Stimulated activated CD4-positive, alpha-beta T cell treated with anti-CD3 and anti-CD28 coated beads, TNF-alpha, amount 100 ng/mL, for 48 hours (primary cell): ENCODE measurements at places on chromosomes 2 and 18.

DNA sequence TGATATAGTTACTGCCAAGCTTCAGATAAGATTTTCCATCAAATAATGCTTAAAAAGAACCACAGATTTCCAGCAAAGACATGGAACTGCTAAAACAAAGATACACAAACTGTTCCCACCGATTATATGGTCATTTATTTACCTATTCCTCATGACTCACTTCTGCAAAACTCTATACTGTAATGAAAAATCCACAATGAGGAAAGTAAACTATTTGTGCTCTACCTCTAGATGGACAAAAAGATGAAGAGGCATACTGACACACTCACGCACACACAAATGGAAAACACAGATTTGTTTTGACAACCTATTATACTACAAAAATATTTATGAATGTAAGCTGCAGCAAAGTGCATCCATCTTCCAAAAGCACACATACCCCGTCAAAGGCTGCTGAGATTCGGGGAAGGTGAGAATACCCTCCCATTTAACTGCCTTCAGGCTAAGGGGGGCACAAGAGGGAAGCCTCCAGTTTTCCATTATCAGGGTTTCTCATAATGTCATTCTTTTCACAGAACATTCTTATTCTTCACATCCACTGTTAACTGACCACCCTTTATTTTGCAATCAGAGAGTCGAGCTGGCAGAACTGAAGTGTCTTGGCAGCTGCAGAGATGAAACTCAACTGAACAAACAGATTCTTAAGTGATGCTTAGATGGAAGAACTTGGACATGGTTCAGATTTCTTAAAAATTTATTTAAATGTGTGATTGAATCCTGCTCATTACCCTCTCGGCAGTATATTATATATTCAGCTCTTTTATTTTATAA lies 115.9 kb upstream of the TANK start:
- DNase-seq, result no peak

DNA sequence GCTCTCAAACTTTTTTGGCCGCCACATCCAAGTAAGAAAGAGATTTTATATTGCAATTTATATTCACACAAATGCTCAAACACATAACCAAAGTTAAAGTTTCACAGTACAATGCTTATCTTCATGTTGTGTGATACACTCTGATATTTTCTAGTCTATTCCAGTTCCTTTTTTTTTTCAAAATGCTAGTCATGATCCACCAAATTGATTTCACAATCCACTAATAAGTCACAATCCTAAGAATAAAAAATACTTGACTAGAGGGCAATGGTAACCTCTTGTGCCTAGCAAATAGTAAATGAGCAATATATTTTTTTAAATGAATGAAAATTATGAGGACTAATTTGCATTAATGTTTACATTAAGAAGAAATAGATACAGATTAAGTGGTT lies 5.8 kb upstream of the PTPN4 start:
- no peak for DNase-seq

DNA sequence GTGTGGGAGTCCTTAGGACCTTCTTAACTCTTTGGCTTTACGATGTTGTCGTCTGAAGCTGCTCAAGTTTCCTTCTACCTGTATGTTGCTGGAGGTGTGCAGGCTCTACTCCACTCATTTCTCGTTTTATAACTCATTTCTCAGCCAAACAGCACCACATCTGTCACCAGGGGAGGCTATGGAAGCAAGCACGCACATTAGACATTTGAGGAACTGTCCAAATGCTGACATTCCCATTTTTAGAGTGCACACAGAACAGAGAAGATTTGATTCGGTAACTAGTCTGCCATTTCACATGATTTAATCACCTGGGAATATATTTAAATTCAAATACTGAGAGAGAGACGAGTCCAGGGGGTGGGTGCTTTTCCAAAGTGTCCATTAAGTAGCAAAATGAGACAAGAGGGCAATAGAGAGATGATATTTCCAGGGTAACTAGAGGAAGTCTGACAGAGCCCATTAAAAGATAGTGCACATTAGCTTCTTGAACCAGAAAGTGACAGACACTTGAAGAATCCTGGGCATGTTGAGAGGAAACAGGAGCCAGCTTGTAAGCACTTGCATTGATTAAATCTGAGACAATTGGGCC lies 793.3 kb downstream of the TDRD15 start:
- no peak for DNase-seq

- DNase-seq, result no peak
Observed at GRCh38 chr18:10936176-10937053, 213.0 kb downstream of the PIEZO2 start.

GRCh38 chr2:196980473-196980872 lies 54.0 kb upstream of the PGAP1 start:
- no peak for DNase-seq

- DNase-seq, result no peak
Observed at GRCh38 chr2:205706769-205707381, 24.6 kb downstream of the NRP2 start.

DNA sequence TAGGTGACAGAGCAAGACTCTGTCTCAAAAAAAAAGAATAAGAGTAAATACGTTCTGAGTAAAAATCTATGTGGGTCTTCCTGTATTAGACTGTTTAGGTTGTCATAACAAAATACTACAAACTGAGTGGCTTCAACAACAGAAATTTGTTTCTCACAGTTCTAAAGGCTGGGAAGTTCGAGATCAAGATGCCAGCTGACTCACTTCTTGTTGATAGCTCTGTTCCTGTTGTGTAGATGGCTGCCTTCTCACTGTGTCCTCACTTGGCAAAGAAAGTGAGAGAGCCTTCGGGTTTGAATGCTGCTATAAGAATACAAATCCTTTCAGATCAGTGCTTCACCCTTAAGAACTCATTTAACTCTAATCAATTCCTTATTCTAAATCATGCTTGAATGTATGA lies 430.0 kb upstream of the VWC2L start:
- DNase-seq, result no peak

DNA sequence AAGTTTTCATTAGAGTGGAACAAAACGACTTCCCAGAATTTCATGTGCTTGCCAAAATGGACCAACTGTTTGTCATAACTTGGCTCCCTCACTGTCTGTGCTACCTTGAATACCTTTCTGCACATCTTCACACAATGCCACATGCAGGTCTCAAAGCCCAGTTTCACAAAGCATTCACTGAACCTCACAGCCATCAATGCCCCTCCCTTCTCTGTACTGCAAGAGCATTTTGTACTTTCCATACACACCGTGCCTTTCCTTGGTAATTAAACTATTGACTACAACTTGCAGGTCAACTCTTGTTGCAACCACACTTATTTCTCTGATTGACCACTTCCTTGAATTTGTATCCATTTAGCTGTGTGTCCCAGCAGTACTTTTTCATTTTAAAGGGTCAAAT lies 50.5 kb downstream of the PAX3 start:
- DNase-seq, result no peak

GRCh38 chr18:4455113-4455811 lies at the start of gene DLGAP1:
DLGAP1 (minus strand) TSS chr18:4455307.
- no peak for DNase-seq

GRCh38 chr2:206482123-206482522 lies 38.8 kb downstream of the ADAM23 start:
- no peak for DNase-seq

GRCh38 chr2:2890901-2891300 lies 486.7 kb downstream of the EIPR1 start:
- no peak for DNase-seq

DNA sequence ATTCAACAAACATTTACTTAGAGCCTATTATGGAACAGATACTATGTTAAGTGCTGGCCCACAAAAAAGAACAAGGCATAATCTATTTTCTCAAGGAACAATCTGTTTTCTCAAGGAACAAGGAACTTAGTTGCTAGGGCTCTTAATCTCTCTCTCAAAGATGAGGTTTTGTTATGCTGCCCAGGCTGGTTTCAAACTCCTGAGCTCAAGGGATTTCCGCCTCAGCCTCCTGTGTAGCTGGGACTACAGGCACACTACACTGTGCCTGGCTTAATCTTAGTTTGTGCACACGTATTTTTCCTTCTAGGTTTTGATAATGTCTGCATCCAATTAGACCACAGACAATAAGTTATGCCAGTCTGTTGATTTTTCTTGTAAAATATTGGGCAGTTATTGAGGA lies 89.5 kb downstream of the PTH2R start:
- no peak for DNase-seq

- no peak for DNase-seq
Observed at GRCh38 chr2:11466307-11467128, 557 bp upstream of the E2F6 start.

DNA sequence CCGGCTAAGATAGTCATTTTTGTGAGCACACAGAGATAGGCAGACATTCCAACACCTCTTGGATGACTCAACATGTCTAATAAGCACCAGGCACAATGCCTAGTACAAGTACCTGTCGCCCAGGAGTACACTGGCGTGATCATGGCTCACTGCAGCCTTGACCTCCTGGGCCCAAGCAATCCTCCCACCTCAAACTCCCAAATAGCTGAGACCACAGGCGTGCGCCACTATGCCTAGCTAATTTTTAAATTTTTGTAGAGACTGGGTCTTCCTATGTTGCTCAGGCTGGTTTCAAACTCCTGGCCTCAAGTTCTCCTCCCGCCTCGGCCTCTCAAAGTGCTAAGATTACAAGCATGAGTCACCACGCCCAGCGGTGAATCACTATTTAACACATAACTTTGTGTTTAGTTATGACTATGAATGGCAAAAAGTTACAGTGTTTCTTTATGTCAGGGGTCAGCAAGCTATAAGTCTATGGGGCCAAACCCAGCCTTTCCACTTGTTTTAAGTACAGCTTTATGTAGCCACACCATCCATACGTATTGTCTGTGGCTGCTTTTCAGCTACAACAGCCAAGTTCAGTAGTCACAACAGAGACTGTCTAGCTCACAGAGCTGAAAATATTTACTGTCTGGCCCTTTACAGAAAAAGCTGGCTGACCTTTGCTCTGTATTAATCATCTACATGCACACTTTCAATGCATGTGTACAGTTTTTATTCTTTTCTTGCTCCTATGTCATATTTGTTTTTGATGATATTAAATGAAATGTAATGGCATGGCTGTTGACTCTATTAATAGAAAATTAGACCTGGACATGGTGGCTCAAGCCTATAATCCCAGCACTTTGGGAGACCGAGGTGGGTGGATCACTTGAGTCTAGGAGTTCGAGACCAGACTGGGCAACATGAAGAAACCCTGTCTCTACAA lies 18.7 kb downstream of the ORC2 start:
- DNase-seq, result peak; percentile 63

DNA sequence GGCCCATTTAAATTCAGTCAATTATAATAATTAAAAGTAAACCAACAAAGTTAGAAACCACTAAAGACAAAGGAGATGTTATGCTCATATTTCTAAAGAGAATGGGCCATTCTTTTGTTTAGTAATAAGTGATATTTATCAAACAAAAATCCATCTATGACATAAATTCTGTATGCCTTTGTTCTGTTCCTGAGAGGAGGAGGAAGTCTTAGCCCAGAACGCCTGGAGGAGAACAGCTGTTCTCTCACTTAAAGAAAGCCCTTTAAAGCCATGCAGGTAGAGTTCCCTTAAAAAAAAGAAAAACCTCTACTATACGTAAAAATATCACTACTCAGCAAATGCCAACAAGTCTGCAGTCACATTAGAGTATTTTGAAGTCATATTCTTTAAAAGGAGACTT lies 15.5 kb downstream of the LAMA1 start:
- DNase-seq, result no peak

DNA sequence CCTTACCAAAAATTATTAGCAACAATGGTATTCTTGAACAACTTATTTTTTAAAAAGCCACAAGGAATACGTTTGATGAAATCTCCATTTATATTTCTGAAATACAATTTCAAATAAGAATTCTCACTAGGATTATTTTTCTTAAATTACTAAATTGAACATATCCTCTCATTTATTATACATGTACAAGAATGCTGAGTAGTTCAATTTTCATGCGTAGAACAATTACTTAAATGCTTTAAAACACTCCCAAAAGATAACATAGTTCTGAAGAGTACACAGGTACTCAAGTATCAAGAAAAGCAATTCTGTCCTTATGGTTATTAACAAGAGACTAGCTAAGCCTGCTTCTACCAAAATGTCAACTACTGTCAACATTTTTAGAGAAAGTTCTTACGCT lies 268.1 kb downstream of the ZNF385B start:
- no peak for DNase-seq

- DNase-seq, result no peak
Observed at GRCh38 chr2:29663268-29663667, 258.1 kb downstream of the ALK start.

- no peak for DNase-seq
Observed at GRCh38 chr2:189625636-189626035, 35.6 kb upstream of the ASNSD1 start.

- DNase-seq, result no peak
Observed at GRCh38 chr2:217861334-217861877, 141.4 kb downstream of the TNS1 start.

- no peak for DNase-seq
Observed at GRCh38 chr18:40046596-40046995, 1908.4 kb upstream of the PIK3C3 start.

GRCh38 chr2:48906633-48907032 lies 151.1 kb upstream of the LHCGR start:
- DNase-seq, result no peak

DNA sequence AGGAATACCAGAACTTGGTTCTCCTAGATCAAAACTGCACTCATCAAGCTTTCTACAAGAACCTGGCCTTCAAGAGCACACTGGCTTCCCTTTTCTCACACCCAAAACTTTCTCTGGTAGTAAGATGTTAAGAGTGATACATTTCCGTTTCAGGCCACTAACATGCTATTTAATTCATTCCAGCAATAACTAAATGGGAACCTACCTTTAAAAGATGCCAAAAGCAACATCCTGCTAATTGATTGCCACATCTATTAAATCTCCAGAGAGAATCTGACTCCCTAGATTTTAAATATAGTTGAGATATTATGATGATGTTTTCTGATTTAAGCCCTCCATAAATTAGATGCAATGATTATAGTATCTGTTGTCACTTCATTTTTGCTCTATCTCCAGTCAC lies 71.6 kb downstream of the KCTD18 start:
- DNase-seq, result no peak

DNA sequence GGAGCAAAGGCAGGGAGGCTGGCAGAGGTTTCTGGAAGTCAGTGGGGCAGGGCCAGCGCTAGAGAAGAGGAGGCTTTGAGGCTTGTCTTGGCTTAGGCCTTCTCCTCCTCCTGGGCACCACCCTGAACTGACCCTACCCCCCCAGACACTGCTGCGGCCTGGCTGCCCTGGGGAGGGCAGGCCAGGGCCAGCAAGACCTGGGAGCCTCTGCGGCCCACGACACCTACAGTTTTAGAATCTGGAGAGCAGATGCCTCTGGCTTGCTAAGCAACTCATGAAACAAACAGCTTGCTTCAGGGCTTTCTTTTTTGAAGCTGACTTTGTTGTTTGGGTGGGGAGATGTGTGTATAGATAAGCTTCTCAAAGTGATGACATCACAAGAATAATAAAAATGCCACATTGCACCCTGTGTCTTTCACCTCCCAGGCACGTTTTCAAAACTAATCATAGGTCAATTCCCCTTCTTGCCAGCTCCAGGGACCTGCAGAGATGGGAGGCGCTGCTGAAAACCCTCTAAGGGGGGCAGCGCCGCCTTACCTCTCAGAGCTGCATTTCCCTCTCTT lies 46.2 kb upstream of the SMAD7 start:
- DNase-seq, result no peak
